ENCODE measurements at places on chromosomes 1 and 21.
A peak's percentile ranks its signal among the peaks of the same experiment; 100 is the strongest.

DNA sequence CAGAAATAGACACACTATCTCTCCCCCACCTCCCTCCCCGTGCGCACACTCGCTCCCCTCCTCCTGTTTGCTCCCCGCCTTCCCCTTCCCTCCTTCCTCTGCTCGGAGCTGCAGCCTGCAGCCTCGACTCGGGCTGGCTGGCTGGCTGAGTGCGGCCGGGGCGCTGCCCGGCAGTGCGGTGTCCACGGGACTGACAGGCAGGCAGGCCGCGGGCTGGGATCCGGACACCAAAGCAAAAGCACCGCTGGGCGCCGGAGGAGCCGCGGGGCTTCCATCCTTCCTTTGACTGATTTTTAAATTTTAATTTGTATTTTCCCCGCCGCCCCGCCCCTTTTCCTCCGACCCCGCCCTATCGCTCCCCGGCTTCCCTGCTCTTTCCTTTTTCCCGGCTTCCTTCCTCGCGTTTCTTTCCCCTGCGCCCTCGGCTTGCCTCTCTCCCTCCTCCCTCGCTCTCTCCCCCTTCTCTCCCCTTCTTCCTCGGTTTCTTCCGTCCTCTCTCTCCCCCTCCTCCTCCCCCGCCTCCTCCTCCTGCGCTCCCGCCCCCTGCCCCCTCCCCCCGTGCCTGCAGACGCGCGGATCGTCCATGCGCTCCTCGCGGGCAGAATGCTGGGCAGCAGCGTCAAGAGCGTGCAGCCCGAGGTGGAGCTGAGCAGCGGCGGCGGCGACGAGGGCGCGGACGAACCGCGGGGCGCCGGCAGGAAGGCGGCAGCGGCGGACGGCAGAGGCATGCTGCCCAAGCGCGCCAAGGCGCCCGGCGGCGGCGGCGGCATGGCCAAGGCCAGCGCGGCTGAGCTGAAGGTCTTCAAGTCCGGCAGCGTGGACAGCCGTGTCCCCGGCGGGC, 109.4 kb downstream of the NAV1 start:
- DNase-seq: peak; percentile 13
- H3K27ac ChIP-seq: no peak overlapping the region
- no peaks in the 10 kb centered on the region for H3K36me3 ChIP-seq
- H3K4me1 ChIP-seq: peaks cover 7% of the 10 kb centered on the region
- H3K4me3 ChIP-seq: peak overlapping the region; percentile 43

DNA sequence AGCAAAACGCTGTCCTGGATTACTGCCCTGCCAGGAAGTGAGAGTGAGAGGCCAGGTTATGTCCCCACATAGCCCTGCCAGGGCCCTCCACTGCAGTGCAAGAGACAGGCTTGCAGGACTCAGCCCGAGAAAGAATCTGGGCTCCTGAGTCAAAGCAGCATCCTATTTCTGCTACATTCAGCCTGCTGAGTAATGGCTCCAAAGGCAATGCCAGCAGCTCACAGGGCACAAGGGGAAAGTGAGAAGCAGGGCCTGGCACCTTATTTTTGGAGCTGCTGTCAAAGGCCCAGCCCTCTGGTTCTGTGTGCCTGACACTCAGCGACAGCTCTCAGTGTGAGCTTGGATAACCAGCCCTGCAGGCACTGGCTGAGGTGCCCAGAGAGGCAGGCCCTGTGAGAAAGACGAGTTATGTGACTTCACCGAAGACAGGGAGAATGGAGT, 83.9 kb downstream of the DTL start:
- no peak overlapping the region for H3K4me3 ChIP-seq
- H3K27me3 ChIP-seq: no peaks in the 10 kb centered on the region
- H3K4me1 ChIP-seq: no peaks in the 10 kb centered on the region
- no peak overlapping the region for H3K27ac ChIP-seq

- no peaks in the 10 kb centered on the region for H3K36me3 ChIP-seq
- no peak overlapping the region for H3K27ac ChIP-seq
- no peak overlapping the region for H3K4me3 ChIP-seq
- no peaks in the 10 kb centered on the region for H3K4me1 ChIP-seq
- no peak for DNase-seq
- no peaks in the 10 kb centered on the region for H3K27me3 ChIP-seq
These were observed 89.4 kb upstream of the VAV3 start for GRCh38 chr1:108054396-108054795.

DNA sequence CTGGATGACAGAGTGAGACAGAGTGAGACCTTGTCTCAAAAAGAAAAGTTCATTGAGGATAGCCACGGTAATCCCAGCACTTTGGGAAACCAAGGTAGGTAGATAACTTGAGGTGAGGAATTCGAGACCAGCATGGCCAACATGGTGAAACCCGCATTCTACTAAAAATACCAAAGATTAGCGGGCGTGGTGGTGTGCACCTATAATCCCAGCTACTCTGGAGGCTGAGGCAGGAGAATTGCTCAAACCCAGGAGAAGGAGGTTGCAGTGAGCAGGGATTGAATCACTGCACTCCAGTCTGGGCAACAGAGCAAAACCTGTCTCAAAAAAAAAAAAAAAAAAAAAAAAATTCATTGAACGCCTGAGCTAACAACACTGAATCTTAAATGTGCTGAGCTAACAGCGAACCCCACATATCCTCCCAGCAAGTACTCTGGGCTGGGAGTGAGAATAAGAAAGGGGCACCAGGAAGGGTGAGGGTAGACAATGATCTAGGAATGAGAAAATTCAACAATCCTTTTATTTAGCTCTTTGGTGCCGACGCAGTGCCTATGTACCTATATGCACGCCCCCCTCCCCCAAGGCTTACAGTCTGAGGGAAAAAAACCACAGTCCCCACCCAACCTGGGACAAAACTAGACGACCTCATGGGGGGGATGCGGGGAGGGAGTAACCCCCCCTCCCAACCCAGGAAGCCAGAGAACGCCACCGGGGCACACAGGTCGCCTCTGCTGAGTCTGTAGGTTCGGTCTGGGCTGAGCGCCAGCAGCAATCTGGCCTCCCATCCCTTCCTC, 1.4 kb upstream of the CACNA1S start:
- no peaks in the 10 kb centered on the region for H3K36me3 ChIP-seq
- H3K27me3 ChIP-seq: no peaks in the 10 kb centered on the region
- H3K4me1 ChIP-seq: no peaks in the 10 kb centered on the region

DNA sequence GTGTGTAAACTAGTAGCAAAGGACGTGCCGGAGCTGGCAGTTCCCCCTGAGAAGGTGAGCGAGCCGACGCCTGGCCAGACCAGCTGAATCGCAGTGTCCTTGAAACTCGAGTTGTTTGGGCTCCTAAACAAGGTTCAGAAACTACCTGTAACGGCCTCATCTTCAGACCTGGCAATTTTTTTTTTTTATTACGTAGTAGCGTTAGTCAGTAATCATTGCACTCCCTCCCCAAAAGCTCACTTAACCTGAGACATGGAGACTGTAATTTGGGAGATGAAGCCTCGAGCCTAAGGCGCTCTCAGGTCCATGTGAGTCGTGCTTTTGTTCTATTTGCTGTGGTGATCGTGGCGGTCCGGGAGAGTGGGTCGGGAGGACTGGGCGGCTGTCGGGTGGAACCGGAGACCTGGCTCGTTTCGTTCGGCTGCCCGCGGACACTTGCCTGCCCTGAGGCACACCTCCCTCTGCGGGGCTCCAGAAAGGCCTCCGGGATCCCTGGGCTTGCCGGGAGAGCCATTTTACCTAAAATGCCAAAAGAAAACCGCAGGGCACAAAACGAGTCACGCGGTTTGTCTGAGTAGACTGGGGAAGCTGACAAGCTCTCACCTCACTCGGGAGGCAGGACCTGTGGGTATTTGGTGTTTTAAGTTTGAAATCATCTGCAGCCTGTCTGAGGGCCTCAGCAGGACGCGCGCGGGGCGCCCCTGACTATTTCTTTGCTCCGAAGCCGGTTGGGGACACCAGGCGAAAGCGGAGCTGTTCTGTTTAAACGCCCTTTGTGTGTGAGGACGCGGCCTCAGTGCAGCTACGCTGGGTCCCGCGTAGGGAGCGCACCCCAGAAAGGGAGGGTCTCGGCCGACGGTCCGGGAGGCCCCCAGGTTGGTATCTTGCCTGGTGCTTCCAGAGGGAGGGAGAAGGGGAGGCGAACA, 722 bp downstream of the LHX8 start:
- peaks cover 41% of the 10 kb centered on the region for H3K27me3 ChIP-seq
- no peak overlapping the region for H3K4me3 ChIP-seq
- H3K36me3 ChIP-seq: no peaks in the 10 kb centered on the region
- H3K27ac ChIP-seq: no peak overlapping the region

- no peak overlapping the region for H3K27ac ChIP-seq
- H3K36me3 ChIP-seq: no peaks in the 10 kb centered on the region
- no peaks in the 10 kb centered on the region for H3K27me3 ChIP-seq
- H3K4me1 ChIP-seq: no peaks in the 10 kb centered on the region
These were observed 102.3 kb upstream of the TIAM1 start for GRCh38 chr21:31446226-31446855.

- H3K27ac ChIP-seq: no peak overlapping the region
- H3K36me3 ChIP-seq: no peaks in the 10 kb centered on the region
- H3K27me3 ChIP-seq: no peaks in the 10 kb centered on the region
- DNase-seq: no peak
- no peaks in the 10 kb centered on the region for H3K4me1 ChIP-seq
These were observed 25.1 kb upstream of the B3GALT2 start for GRCh38 chr1:193211539-193211938.

DNA sequence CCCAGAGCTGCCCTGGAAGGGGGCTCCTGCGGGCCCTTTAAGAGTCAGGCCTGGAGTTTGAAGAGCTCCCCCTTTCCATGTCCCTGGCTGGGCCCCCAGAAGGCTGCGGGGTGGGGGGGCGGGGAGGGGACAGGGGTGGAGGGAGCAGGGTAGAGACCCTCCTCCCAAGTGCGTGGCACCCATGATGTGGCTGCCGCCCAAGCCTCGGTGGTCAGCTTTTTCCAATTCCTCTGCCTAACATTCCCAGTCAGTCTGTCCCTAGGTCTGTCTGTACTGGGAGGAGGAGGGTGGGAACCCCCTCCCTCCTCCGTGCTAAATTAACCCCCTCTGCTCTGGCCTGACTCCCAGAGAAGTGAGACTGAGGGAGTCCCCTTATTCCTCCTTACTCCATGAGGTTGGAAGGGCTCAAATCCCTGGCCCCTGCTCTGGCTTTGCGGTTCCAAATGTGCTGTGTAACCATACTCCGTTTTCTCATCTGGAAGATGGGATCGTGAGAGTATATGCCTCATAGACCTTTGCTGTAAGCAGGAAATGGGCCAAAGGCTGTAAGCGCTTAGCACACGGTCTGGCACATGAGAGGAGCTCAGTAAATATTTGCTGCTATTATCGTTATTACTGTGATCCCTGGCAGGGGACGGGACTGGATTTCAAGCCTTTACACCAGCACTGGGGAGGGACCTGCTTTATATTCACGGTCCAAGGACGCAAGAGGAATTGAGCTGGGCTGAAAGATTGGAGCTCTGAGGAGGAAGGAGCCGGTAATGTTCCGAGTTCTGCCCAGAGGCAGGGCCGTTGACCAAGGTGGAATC, 658 bp upstream of the COL16A1 start:
- H3K27ac ChIP-seq: peak overlapping the region; percentile 73
- H3K4me1 ChIP-seq: peaks cover 17% of the 10 kb centered on the region
- DNase-seq: peak; percentile 72
- H3K36me3 ChIP-seq: no peaks in the 10 kb centered on the region

GRCh38 chr21:14684071-14684470, 138.0 kb upstream of the SAMSN1 start:
- no peaks in the 10 kb centered on the region for H3K27me3 ChIP-seq
- no peaks in the 10 kb centered on the region for H3K36me3 ChIP-seq
- no peak overlapping the region for H3K27ac ChIP-seq
- H3K4me3 ChIP-seq: no peak overlapping the region
- no peaks in the 10 kb centered on the region for H3K4me1 ChIP-seq

GRCh38 chr1:192538407-192539296, 36.9 kb upstream of the RGS1 start:
- H3K27me3 ChIP-seq: no peaks in the 10 kb centered on the region
- H3K4me1 ChIP-seq: no peaks in the 10 kb centered on the region
- no peak overlapping the region for H3K4me3 ChIP-seq
- H3K36me3 ChIP-seq: no peaks in the 10 kb centered on the region
- no peak for DNase-seq
- peak overlapping the region; percentile 54 for H3K27ac ChIP-seq

DNA sequence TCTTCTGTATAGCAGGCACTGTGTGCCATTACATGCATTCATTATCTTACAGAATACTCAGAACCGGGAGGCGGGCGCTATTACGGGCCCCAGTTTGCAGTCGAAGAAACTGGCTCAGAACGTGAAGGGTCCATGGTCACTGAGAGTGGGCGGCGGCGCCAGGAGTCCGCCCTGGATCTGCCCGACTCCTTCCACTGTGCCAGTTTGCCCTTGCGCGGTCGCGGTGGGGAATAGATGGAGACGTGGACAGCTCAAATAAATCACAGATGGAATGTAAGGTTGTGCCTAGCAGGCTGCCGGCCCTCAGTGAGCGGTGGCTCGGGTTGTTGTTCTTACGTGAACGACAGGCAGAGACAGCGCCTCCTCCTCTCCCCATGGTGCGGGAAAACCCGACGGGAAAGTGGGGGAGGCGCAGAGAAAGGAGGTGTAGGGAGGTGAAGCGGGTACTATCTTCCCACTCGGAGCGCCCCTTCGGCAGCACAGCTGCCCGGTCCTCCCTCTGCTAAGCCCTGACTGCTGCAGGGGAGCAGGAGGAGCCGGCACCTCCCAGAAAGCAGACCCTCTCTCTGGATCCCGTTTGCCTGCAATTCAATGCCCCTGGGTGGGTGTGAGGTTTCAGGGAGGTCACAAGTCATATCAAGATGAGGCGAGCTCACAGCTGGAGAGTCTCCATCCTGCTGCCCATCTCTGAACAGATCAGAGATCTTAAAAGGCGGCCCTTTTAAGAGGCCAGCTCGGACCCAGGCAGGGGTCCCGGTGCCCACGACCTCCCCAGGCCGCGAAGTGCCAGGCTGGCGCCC, 1.1 kb downstream of the COL9A2 start:
- H3K4me3 ChIP-seq: peak overlapping the region; percentile 28
- H3K27ac ChIP-seq: peak overlapping the region; percentile 30
- DNase-seq: no peak

- no peak overlapping the region for H3K4me3 ChIP-seq
- H3K36me3 ChIP-seq: no peaks in the 10 kb centered on the region
- H3K27ac ChIP-seq: no peak overlapping the region
These were observed 442.4 kb downstream of the CAMTA1 start for GRCh38 chr1:7227654-7228053.

- no peaks in the 10 kb centered on the region for H3K36me3 ChIP-seq
- no peaks in the 10 kb centered on the region for H3K27me3 ChIP-seq
- no peak overlapping the region for H3K27ac ChIP-seq
- H3K4me3 ChIP-seq: no peak overlapping the region
- DNase-seq: no peak
These were observed 97.5 kb downstream of the DMRTB1 start for GRCh38 chr1:53556657-53557227.

GRCh38 chr1:173099166-173099565, 48.4 kb upstream of the TNFSF18 start:
- DNase-seq: no peak
- no peaks in the 10 kb centered on the region for H3K36me3 ChIP-seq
- H3K27ac ChIP-seq: no peak overlapping the region
- H3K4me3 ChIP-seq: no peak overlapping the region
- no peaks in the 10 kb centered on the region for H3K4me1 ChIP-seq

DNA sequence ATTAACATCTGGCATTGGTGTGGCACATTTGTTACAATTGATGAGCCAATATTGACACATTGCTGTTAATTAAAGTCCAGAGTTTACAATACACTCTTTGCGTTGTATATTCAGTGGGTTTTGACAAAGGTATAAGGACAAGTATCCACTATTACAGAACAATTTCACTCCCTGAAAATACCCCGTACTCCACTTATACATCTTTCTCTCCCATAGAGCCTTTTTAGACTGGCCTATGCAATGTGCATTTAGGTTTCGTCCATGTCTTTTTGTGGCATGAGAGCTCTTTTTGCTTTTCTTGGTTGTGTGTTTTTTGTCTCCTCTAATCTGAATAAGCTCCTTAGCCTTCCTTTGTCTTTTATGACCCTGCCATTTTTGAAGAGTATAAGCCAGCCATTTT, 40.6 kb upstream of the TSNAX start:
- H3K4me3 ChIP-seq: no peak overlapping the region
- H3K27ac ChIP-seq: no peak overlapping the region
- H3K36me3 ChIP-seq: no peaks in the 10 kb centered on the region
- no peak for DNase-seq
- H3K4me1 ChIP-seq: no peaks in the 10 kb centered on the region
- no peaks in the 10 kb centered on the region for H3K27me3 ChIP-seq

All from prostate gland (tissue), 2 donors.